T-cell (primary cell): ENCODE measurements at places on chromosomes 1 and 21.

- DNase-seq: no peak
Measured at GRCh38 chr1:93605812-93606512, 75.7 kb downstream of the BCAR3 start.

DNA sequence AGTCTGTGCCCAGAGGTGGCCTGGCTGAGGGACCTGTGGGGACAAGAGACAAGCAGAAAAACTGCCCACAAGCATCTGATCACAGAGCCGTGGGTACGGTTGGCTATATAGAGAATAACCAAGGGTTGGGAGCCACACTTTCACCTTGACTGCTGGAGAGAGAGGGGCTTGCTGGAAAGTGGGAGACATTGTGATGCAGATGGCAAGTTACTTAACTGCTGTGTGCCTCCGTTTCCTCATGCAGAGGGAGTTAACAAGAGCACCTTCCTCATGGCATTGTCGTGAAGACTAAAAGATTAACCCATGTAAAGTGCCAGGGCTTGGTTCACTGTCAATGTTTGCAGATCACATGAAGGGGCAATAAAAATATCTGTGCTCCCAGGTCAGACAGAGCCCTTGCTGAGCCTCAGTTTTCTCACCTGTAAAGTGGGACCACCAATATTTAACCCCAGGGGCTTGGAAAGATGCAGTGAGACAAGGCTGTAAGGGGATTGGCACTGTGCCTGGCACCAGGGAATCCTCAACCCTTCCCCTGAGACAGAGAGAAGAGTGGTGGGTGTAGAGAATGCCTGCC is 52.8 kb downstream of the SDC3 start:
- no peak for DNase-seq

DNA sequence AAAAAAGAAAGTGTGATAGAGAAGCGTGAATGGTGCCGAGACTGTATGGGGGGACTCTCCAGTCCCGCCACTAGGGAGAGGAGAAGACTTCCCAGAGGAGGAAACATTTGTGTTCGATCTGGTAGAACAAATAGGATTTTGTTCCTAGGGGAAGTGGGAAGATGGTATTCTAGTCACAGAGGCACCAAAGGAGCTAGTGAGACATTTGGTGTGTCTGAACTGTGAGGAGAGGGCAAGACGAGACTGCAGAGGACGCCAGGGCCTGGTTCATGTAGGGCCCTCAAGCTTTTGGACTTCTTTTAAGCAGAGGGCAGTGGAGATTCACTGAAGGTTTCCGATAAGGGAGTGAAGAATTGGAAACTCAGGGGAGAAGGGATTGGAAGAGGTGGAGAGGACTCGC is 2.9 kb downstream of the BTBD19 start:
- DNase-seq: no peak

- no peak for DNase-seq
Measured at GRCh38 chr21:37412603-37413360, 46.2 kb downstream of the DYRK1A start.

DNA sequence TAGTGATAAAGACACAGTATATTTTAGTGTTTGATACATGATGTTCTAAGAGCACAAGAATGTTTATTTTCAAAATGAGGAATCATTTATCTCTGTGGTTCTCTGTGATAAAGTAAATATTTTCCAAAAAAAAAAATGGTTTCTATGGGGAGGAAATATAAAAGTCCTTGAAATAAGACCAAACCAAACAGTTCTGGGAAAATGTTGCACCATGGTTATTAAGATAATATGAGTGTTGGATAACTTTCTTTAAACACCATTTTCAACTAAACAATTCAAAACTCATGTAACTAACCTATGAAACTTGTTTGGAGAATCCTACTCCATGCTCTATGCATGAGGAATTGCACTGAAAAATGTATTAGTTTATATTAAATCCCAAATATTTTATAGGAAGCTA is 184.6 kb downstream of the KCNT2 start:
- DNase-seq: no peak

- DNase-seq: peak; percentile 81
Measured at GRCh38 chr1:151146412-151147131, at the start of gene SEMA6C. Gene SEMA6C (minus strand): TSS chr1:151146631. CDS start chr1:151142621, 4,010 bp downstream.

- no peak for DNase-seq
Measured at GRCh38 chr1:165949335-165950130, 122.1 kb downstream of the UCK2 start.

GRCh38 chr1:218771931-218772330 is 401.7 kb upstream of the LYPLAL1 start:
- no peak for DNase-seq

DNA sequence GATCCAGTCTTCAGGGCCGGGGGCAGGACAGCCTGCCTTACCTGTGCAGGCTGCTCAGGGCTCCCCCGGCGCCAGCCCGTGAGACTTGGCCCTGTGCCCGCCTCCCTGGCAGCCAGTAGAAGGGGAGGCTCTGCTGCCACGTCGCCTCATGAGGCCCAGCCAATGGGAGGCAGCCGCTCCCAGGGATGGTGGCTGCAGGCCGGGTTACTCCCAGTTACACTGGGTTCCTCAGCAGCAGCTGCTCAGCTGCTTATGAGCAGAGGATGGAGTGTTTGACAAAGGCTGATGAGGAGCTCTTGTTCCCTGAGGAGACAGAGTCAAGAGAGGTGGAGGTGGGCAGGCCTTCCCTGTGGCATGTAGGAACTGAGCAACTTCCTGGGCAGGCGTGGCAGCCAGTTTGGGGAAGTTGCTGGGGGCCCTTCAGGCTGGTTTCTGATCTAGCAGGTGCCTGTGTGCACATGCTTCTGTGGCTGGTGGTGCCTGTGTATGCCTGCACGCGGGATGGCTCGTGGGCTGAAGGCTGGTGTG is 5.5 kb downstream of the MFSD2A start:
- no peak for DNase-seq

DNA sequence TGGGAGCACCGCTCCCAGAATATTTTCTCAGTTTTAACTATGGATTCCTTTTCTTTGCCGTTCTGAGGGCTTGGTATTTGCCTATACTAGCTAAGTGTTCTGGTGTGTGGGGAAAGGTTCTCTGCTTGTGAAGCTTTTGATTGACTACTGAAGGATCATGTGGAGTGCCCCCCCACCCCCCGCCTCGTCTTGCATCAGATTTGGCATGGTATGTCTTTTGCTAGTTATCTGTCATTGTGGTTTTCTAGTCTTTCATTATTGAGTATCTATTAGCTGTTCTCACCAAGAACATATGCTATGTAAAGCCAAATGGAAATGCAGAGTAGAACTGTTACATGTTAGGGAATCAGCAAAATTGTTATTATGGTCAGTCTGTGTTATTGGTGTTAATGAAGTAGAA is 58.3 kb downstream of the MACF1 start:
- DNase-seq: no peak
